Activated T-cell treated with anti-CD3 and anti-CD28 coated beads, Interleukin-2, amount 50 U/mL, for 1 hour (primary cell): ENCODE measurements at places on chromosomes 2 and 18.

GRCh38 chr2:9211496-9211895 lies 4.9 kb downstream of the ASAP2 start:
- DNase-seq, result no peak

DNA sequence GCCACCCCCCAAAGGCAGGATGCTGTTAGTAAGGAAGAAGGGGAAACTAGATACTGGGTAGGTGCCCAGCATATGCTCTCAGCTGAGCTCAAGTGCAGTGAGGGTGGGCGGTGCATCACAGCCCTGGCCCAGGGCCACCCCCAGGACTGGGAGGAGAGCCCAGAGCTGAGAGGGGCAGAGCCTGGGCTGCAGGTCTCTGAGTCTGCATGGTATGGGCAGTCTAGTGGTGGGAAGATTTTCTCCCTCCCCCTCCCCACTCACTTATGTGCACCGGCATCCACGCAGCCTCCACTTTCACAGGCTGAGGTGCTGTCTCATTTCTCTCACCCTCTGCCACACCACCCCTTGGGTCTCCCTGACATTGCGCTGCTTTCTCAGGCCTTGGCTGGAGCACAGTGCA lies 48.5 kb upstream of the CAB39 start:
- DNase-seq, result no peak

DNA sequence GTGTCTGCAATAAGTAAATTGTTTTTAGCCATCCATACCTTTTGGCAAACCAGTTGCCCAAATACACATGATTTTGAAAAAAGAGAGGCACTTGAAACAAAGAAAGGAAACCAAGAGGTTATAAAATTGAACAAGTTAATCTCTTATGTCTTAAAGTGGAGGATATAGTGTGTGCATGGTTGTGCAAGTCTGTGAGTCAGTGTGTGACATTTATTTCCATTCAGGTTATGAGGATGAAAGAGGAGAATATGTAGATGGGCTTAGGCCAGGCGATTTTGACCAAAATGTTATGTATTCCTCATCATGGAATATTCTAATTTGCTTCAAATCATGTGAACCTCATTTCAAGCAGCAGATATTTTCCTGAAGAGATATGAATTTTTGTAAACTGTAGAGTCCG lies 123.3 kb downstream of the SETBP1 start:
- DNase-seq, result no peak

- DNase-seq, result no peak
Observed at GRCh38 chr2:222903234-222904220, 42.7 kb downstream of the ACSL3 start.

DNA sequence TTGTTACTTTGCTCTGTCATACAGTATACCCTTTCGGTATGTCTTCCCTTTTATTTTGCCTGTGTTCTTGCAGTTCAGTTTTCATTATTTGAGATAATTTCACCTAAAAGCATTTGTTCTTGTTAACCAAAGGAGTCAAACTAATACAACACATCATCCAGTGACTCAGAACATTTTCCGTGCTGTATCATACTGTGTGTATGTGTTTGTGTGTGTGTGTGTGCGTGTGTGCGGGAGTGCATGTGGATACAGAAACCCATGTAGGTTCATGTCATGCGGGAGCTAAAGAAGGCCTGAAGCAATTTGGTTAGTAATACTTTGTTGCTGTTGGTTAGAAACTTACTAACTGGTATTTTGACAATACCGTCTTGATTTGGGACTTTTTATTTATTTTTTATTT lies 60.0 kb downstream of the CEP192 start:
- no peak for DNase-seq

DNA sequence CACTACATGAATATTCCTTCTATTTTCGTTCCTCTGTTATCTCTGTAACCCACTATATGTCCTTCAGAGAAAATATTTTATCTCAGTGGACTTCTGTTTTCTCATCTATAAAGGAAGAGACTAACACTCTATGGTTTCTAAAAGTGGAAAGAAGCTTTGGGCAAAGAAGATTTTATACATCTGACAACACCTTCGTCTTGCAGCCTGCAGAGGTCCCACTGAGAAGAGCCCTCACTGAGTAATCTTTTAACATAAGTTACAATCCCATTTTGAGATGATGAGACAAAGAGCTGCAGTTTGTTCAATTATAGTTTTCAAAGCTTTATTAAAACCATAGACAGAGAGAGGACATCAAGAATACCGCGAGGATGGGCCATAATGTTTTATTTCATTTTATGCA lies 28.7 kb downstream of the XIRP2 start:
- no peak for DNase-seq

DNA sequence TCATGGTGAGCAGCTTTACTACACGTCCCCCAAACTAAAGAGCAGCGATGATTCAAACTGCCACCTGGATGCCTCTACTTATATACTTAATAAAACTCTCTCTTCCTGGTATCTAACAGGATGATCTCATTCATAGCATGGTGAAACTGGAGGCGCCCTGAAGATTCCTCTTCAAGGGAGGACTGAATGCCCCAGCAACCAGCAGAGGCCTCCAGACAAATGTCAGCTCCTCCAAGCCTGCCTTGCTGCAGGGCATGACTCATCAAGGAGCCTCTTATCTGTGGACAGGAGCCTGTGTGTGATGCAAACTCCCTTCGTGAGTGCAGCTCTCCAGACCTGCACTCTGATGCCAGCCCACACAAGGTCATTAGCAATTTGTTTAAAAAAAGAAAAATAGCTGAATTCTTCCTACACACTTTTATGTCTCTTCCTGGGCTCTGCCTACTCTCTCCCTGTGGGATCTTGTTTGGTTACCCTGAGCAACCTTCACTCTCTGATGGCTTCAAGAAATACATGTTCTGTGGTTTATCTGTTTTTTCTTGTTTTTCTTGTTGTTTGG lies 30.2 kb downstream of the LONRF2 start:
- peak; percentile 21 for DNase-seq

DNA sequence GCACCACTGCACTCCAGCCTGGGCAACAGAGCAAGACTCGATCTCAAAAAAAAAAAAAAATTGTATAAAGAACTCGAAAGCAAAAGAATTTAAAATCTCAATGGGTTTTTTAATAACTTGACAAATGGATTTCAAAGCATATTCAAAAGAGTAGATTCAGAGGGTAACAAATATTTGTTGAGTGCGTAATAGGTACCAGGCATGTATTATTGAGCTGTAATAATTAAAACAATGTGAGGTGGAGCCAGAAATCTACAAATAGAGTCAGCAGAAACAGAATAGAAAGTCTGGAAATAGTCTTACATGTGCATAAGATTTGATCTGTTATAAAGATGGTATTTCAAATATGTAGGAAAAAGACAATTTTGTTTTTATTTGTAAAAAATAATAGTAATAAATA lies 19.1 kb upstream of the RAB11FIP5 start:
- DNase-seq, result no peak

DNA sequence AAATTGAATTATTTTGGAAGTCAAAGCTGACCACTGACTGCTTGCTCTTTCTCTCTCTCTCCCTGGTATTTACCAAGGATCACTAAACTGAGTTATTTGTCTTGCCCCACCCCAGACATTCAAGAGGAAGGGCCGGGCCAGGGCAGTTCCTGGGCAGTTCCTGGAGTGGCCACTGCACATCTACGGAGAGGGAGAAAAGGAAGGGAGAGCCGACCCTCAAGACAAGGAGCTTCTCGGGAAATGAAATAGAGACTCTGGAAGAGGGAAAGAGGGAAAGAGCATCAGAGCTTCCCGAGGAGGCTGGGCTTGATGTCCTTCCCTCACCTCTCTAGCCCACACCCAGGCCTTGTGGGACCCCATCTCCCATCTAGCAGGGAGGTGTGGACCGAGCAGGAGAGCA lies 83.1 kb downstream of the SEPTIN10 start:
- no peak for DNase-seq

GRCh38 chr2:33136056-33136455 lies 189.3 kb downstream of the LTBP1 start:
- no peak for DNase-seq

DNA sequence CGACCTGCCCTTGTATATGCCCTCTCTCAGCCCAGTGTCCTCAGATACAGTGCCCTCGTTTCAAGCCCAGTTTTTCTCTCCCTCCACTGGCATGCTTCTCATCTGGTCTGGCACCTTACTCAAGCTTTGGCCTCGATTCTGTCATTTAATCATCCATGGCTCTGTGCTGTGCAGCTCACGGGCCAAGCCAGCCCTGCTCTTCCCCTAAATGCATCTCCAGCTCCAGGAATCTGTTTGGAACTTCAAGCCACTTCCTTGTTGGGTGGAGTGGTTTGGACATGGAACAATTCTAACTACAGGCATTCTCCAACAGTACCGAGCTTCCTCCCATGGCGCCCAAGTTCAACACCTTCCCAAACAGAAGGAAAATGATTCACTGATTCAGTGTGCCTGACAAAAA lies 76.7 kb upstream of the ZNF397 start:
- no peak for DNase-seq

GRCh38 chr2:186562209-186562578 lies 27.7 kb upstream of the ITGAV start:
- no peak for DNase-seq

- no peak for DNase-seq
Observed at GRCh38 chr2:167862296-167862695, 385.1 kb downstream of the STK39 start.

- DNase-seq, result no peak
Observed at GRCh38 chr18:54257015-54257414, 12.3 kb upstream of the POLI start.

GRCh38 chr18:74229005-74229404 lies 62.8 kb downstream of the CYB5A start:
- no peak for DNase-seq

DNA sequence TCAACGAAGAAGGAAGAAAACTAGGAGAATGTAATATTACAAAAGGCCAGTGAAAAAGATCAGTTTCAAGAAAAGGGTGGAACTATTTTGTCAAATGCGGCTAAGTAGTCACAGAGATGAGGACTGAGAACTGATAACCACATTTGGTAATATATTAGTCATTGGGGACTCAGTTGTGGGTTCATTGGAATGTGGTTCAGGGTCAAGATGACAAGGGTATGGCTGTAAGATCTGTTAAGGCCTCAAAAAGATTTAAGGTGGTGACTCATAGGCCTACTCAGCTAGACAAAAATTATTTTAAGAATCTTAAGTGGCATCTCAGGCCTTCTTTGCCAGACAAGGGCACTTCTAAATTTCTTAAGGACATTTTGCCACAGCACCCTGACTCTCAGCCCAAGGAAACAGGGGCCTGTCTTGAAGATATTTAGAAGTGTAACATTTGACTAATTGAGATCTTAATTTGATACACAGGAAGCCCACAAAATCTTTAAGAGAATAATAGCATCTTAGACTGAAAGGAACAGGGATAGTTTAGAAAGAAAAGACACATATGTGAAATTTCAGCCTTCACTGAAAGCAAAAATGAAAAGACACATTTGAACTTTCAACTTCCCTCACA lies 81.3 kb downstream of the STRADB start:
- DNase-seq, result no peak

DNA sequence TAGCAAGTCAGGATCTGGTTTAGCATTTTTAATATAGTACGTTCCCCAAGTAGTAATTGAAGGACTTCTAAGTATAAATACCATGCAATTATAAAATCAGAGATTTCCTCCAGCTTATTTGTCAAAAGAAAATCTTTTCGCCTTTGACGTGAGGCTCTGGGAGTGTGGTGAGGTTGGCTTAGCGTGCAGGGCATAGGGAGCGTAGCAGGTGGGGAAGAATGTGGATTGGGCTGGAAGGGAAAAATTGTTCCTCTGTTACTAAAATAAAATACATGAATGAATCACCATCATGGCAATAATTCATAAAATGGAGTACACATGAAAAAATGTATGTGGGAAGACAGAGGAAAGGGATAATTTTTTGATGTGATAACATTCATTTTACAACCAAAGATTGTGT lies 5.4 kb upstream of the IL1RL2 start:
- no peak for DNase-seq

DNA sequence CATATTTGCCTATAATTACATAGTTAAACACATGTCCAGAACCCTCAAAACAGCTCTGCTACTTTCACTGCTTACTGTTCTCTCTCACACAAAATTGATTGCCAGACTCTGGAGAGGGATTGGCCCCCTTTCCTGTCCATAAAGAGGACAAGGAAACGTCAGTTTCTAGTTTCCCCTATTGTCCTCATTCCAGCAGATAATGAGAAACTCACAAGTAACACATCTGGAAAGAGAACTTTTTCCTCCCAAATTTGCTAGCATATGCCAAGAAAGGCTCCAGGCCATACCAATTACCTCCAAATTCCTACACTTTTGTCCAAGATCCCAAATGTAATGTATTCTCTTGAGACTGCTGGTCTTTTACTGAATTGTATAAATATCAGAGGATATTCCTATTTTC lies 200.5 kb downstream of the EXOC6B start:
- no peak for DNase-seq

GRCh38 chr2:14843507-14844204 lies 211.1 kb downstream of the LRATD1 start:
- DNase-seq, result no peak

DNA sequence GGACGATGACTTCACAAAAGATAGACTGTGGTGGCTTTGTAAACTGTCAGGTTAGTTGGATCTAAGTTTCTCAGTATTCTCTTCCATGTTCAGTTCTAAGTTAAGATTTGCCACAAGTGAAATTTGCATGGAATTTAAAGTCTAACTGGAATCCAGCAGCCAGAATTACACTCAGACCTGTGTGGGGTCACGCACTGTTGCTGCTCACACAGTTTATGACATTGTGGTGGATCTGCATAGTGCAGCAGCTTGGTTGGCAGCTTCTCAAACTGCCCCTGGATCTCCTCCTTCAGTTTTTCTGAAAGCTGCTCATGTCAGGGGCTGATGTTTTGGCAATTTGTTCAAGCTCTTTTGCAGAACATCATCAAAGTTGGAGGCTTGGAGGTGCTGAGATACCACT lies 228.1 kb upstream of the KCNJ3 start:
- no peak for DNase-seq
